ENCODE measurements at places on chromosomes 7 and 10.

DNA sequence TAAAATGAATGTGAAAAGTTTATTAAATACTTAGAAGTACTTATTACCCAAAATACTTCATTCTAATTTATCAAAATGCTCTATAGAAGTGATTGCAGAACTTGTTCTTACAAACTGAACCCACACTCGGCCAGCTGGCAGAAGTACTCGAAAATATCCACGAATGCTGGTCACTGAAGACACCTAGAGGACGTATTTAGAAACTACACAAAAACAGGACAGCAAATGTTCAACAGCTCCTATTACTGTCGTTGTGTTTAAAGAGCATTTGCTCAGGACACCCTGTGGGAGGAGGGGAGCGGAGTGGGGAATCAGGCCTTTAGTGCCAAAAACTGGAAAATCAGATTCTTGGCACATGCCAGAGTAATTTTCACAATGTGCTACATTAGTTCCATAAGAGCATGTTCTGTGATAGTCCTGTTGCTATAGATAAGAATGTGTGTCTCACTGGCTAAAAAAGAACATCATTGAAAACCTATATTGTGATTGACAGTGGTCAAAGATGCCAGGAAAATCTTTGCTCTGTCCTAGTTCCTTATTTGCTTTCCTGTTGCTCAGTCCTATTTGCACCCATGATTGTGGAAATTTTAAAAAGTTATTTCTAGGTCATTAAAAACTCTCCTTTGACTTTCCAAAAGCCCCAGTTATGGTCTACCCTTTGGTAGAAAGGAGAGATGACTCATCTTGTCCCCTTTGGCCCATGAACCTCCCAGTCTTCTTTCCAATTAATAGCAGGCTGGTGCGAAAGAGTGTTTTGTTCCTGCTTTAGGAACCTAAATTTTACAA is 49.0 kb upstream of the NRBF2 start:
- peak; percentile 80 for DNase-seq

GRCh38 chr7:36309716-36310115 is 79.9 kb upstream of the ANLN start:
- DNase-seq = no peak

GRCh38 chr7:108456845-108457540 is 757 bp upstream of the NRCAM start:
- DNase-seq = no peak

GRCh38 chr10:21511095-21511570 is 14.3 kb downstream of the SKIDA1 start:
- DNase-seq = peak; percentile 15

DNA sequence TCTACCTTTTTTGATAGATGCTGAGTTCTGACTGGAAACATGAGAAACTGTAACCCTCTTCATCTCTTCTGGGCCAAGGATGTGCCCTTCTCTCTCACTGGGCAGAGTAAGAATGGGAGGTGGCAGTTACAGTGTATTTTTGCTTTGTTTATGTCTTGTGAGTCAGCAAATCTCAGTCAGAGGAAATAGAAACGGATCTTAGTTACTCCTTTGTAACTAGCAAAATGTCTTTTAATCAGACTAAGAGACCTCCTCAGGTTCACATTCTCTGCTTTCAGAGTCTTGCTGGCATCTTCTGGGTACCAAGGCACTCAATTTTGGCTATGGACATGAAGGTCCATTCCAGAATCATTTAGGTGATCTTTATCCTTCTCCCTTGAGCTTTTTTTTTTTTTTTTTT is 70.9 kb downstream of the HHEX start:
- peak; percentile 60 for DNase-seq

All from astrocyte of the spinal cord (primary cell).